MG63 (cell line): ENCODE measurements at places on chromosomes 4 and X.

DNA sequence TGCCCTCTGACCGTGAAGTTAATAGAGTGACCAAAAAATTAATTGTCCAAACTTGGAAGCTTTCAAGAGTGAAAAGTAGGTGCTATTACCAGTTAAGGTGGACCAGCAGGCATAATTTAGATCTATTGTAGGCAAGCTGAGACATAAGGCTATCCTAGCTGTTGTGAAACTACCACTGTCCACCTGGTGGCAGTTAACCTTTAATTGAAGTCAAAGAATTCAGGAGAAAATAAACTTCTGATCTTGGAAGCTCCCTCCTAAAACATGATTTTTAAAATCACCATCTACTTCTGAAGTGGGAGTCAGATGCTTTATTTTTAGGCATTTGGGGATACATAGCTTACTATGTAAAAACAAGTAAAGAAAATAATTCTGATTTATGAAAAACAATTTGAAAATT, 636.3 kb upstream of the HTR2C start:
- DNase-seq, result no peak

- peak; percentile 19 for DNase-seq
Observed at GRCh38 chr4:174214101-174214878, 69.2 kb downstream of the FBXO8 start.

- no peak for DNase-seq
Observed at GRCh38 chr4:54157606-54158005, 57.6 kb downstream of the GSX2 start.

DNA sequence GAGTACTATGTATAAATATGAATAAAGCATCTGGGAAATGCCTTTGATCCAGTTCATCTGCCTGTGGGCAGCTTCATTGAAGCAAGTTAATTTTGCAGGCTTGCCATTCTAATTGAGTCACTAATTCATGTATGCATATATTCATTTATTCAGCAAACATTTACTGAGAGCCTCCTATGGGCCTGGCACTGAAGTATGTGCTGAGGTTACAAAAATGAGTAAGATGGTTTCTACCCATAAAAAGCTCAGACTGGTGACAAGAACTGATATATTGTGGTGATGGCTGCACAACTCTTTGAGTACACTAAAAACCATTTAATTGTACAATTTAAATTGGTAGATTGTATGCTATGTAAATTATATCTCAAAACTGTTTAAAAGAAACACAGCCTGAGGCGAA, 1.1 kb upstream of the MRPL1 start:
- DNase-seq, result no peak

- DNase-seq, result no peak
Observed at GRCh38 chrX:135009057-135009610, 13.2 kb downstream of the RTL8B start.

- no peak for DNase-seq
Observed at GRCh38 chr4:108168160-108168670, 517 bp downstream of the LEF1 start.

DNA sequence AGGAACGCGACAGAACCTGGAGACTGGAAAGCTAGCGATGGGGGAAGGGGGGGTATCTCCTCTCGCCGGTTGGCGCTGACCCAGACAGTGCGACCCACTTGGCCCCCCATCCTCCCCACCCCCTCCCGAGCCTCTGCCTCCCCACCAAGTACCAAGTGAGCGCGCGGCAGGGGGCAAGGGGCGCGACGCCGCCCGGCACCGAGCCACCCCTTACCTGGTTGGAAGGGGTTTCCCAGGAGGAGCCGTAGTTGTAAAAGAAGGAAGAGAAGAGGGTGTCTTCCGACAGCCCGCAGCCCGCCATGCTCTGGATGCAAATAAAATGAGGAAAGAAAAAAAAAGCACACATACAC, 112.2 kb downstream of the DHX15 start:
- DNase-seq, result no peak
